Myocyte (in vitro differentiated cells): ENCODE measurements at places on chromosomes 16 and 17. TPM values are rescaled to one million over a fixed set of nuclear protein-coding genes. Genes with fewer than 3 reads are reported as not detected.

- no peak for DNase-seq
Measured at GRCh38 chr16:69483611-69484010, 59.2 kb downstream of the CYB5B start.

- no peak for DNase-seq
Measured at GRCh38 chr17:37200497-37200896, 175.3 kb upstream of the C17orf78 start.

The KRTAP3-1 gene
- total RNA-seq, result not detected in 2 replicates

The TAC4 gene
- not detected in 2 replicates for total RNA-seq

DNA sequence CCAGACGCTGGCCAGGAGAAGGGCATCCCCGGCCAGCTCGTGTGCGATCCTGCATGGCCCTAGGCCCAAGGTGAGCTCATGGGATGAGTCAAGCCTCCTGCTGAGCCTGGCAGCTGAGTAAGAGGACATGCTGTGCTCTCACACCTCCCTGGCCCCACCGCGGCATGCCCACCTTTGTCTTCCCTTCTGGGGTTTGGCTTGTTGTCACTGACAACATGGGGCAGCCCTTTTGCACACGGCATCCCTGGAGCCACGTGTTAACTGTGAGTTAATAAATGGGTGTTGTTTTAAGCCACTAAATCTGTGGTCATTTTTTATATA is 8.9 kb upstream of the TNS4 start:
- peak; percentile 18 for DNase-seq

DNA sequence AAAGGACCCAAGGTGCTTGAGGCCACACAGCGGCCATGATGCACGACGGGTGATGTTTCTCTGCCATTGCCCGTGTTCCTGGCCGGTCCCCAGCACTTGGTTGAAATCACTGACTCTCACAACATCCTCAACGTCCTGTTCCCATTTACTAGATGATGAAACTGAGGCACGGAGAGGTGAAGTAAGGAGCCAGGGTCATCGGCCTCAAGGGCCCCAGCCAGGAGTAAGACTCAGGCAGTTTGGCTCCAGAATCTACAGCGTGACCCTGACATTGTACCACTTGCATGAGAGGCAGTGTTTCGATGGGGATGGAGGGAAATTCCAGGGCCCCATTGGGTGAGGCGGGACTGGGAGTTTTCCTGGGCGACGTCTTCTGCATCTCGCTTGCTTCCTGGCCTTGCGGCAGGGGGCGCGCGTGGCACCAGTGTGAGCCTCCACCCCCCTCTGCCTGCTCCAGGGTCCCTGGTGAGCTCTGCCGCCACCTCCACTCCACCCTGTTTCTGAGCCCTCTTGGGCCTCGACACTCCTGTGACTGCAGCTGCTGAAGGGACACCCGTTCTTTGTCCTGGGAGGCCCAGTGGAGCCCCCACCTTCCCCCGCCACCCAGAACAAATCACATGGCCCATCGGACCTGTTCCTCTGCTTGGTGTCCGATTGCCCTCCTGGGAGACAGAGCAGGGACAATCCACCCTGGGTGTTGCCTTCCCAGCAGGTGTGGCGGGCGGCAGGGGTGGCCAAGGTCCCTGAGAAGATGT is 133.0 kb upstream of the GSE1 start:
- no peak for DNase-seq

- no peak for DNase-seq
Measured at GRCh38 chr16:17469741-17470181, 999 bp downstream of the XYLT1 start.

DNA sequence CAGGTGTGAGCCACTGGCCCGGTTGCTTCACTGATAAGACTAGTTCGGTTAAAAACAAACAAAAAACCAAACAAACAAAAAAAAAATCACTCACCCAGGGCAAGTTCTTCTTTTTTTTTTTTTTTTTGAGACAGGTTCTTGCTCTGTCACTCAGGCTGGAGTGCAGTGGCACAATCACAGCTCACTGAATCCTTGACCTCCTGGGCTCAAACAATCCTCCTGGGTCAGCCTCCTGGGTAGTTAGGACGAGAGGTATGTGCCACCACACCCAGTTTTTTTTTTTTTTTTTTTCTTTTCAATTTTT is 119.5 kb upstream of the CORO6 start:
- no peak for DNase-seq

The CCL4L2 gene
- total RNA-seq, result not detected in 2 replicates

The CDH3 gene
- total RNA-seq, result 0.10 TPM in 1 of 2 replicates, not detected in the other

DNA sequence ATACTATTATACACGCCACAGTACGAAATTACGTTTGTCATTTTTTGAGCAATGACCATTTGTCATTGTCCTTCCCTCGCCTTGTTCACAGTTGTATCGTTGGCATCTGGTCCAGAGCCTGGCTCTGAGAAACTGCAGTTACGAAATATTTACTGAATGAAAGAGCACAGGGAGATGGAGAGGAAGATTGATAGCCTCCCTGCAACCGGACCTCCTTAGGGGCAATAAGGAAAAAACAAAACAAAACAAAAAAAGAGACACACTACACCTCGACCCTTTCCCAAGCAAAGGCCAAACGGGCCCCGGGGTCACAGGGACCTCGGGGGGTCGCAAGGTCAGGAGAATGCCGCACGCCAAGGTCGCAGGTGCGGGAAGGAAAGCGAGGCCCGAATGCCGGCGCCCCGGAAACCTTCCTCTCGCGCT is 857 bp downstream of the GOT2 start:
- peak; percentile 14 for DNase-seq

The CARD14 gene
- total RNA-seq, result 0.21 and 1.9 TPM in 2 replicates

The CX3CL1 gene
- total RNA-seq, result not detected in 2 replicates

DNA sequence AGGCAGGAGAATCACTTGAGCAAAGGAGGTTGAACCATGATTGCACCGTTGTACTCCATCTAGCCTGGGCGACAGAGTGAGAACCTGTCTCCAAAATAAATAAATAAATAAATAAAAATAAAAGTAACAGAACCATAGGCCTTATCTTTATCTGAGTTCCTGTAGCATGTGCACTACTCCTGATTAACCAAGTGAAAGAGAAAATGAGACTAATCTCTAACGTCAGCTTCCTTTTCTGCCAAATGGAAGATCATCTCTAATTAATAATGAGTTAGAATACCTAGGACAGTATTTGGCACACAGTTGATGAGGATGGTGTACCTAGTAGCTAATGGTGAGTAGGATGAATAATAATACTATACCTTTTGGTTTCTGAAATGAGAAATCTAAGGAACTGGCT is 520.4 kb downstream of the WWOX start:
- no peak for DNase-seq

- DNase-seq, result no peak
Measured at GRCh38 chr16:27894386-27894785, 169.1 kb downstream of the GSG1L start.

The MRC2 gene
- total RNA-seq, result 143 and 161 TPM in 2 replicates

GRCh38 chr17:37312137-37312923 is 63.5 kb upstream of the C17orf78 start:
- DNase-seq, result no peak

The INCA1 gene
- total RNA-seq, result 0.62 TPM in 1 of 2 replicates, not detected in the other

- no peak for DNase-seq
Measured at GRCh38 chr16:84283314-84284153, 11.1 kb upstream of the WFDC1 start.

DNA sequence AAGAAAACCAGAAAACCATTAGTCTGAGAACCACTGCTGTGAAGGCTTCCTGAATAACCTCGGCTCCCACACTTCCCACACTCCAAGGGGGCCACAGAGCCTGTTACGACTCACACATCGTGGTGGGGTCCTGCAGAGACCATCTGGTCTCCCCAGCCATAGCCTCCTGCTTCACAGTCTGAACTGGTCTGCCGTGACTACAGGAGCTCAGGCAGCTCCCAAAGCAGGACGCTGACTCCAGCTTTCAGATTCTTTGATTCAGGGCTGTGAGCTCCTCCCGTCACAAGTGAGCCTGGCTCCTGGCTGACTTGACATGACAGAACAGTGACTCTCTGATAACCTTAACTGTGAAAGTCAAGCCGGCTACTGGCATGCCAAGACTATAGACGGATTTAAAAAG is 37.8 kb downstream of the CYB5D2 start:
- no peak for DNase-seq

The PRRT2 gene
- total RNA-seq, result 0.83 and 3.1 TPM in 2 replicates

GRCh38 chr17:65656390-65657250 is 95.2 kb upstream of the AXIN2 start:
- DNase-seq, result no peak

The TBX6 gene
- total RNA-seq, result 0.45 and 1.4 TPM in 2 replicates

GRCh38 chr17:7445619-7445968 is 733 bp downstream of the CHRNB1 start:
- DNase-seq, result no peak

The HCRT gene
- total RNA-seq, result not detected in 2 replicates

DNA sequence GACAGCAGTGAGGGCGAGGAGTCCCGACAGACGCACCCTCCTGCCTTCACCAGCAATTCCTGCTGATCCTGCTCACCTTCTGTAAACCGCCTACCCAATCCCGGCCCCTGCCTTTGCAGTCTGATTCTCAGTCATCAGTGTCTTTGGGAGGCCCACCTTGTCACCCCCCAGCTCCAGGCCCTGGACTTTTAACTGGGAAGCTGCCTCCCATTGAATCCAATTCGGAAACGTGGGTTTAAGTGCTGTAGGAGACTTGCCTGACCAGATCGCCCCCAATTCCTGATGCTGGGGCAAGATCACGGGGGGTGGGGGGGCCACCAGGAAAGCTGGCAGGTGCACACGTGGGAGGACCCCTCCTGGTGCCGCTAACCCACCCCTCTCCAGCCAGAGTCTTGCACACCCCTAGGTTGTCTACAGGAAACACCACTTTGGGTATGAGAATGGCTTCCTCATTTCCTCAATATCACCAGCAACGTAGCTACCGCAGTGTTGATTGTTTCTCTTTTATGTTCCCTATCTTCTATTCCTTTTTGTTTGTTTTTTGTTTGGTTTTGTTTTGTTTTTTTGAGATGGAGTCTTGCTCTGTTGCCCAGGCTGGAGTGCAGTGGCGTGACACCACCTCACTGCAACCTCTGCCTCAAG is 46.6 kb upstream of the CMIP start:
- DNase-seq, result no peak

The EPOP gene
- 0.94 and 1.2 TPM in 2 replicates for total RNA-seq

GRCh38 chr16:76182041-76182635 is 95.1 kb upstream of the CNTNAP4 start:
- DNase-seq, result no peak

The PNMT gene
- 0.96 and 1.7 TPM in 2 replicates for total RNA-seq

GRCh38 chr16:27053996-27054395 is 12.7 kb upstream of the C16orf82 start:
- DNase-seq, result no peak

The BEAN1 gene
- 15.3 and 19.1 TPM in 2 replicates for total RNA-seq

The TTYH2 gene
- total RNA-seq, result 1.4 and 8.8 TPM in 2 replicates

The TBX21 gene
- total RNA-seq, result not detected in 2 replicates

- DNase-seq, result no peak
Measured at GRCh38 chr17:14923981-14924380, 341.1 kb downstream of the PMP22 start.

GRCh38 chr17:33964344-33964979 is 290.6 kb upstream of the CCL2 start:
- no peak for DNase-seq

GRCh38 chr16:81148277-81148676 is 52.1 kb upstream of the GCSH start:
- no peak for DNase-seq

The KCNAB3 gene
- 0.10 and 0.53 TPM in 2 replicates for total RNA-seq

GRCh38 chr17:70078549-70078948 is 3.5 kb downstream of the KCNJ16 start:
- DNase-seq, result no peak

DNA sequence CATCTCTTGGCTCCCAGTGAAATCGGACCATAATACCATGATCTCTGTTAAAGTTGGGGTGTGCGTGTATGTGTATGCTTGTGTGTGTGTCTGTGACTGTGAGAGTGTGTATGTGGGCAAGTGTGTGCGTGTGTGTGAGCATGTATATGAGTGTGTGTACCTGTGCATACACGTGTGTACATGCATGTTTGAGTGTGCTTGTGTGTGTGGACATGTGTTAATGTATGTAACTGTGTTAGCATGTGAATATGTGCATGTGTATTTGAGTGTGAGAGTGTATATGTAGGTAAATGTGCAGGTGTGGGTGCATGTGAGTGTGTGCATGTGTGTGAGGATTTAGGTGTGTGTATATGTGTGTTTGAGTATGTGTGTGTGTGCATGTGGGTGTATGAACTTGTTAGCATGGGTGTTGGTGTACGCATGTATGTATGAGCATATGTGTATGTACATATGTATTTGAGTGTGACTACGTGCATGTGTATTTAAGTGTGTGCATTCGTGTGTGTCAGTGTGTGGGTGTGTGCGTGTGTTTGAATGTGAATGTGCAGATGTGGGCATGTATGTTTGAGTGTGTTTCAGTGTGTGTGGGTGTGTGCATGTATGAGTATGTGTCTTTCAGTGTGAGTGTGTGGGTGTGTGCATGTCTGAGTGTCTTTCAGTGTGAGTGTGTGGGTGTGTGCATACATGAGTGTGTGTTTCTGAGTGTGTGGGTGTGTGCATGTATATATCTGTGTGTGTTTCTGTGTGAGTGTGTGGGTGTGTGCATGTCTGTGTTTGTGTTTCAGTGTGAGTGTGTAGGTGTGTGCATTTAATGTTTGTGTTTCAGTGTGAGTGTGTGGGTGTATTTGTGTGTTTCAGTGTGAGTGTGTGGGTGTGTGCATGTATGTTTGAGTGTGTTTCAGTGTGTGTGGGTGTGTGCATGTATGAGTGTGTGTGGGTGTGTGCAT is 183.2 kb downstream of the SOX9 start:
- no peak for DNase-seq

DNA sequence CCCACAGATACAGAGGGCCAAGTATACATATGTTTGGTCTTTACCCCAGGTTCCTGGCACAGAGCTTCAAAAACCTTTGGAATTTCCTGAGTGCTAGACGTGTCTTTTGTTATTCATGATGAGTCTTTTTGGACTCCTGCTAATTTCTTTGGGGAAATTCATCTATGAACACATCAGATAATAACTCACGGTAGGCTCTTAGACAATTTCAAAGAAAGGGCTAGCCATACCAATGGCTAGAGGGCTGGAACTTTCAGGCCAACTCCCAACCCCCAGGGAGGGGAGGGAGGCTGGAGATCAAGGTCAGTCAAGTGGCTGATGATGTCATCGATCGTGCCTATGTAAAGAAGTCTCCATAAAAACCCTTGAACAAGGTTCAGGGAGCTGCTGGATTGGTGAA is 101.9 kb downstream of the STX8 start:
- DNase-seq, result peak; percentile 12

GRCh38 chr16:81832801-81833547 is 53.9 kb downstream of the PLCG2 start:
- no peak for DNase-seq

The PERCC1 gene
- not detected in 2 replicates for total RNA-seq

DNA sequence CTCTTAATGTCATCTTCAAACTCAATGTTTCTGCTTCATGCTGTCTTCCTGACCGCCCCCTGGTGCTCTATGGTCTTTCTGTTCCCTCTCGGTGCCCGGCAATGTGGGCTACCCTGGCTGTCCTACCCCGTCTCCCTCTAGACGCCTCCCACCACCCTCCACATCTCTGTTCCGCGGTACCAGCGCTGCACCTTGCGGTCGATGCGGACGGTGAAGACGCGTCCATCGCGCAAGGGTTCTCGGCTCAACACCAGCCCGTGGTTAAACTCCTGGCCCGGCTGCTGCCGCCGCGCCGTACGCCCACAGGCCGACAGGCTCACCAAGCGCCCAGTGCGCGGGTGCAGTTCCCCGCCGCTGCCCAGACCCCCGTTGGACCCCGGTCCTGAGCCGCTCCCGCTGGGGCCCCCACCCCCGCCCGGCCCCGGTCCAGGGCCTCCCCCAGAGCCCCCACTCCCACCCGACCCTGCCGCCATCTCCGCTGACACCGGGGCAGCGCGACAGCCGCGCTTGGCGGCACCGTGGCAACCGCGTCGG is at the start of gene NEURL4:
NEURL4 (minus strand) TSS at position 496 of the 534 bp plus-strand sequence; CDS start at position 473, 23 bp downstream.
- DNase-seq, result no peak

The AOC3 gene
- 0.47 and 0.67 TPM in 2 replicates for total RNA-seq

- DNase-seq, result no peak
Measured at GRCh38 chr16:16028311-16028999, 79.0 kb downstream of the ABCC1 start.
